ENCODE measurements at places on chromosomes 16 and 17.

GRCh38 chr17:70905796-70906195 lies 736.5 kb downstream of the KCNJ2 start:
- no peak for DNase-seq

- no peak for DNase-seq
These were observed 108.2 kb downstream of the SLC39A11 start for GRCh38 chr17:72984145-72984925.

GRCh38 chr17:61648587-61648986 lies 57.6 kb upstream of the NACA2 start:
- no peak for DNase-seq

DNA sequence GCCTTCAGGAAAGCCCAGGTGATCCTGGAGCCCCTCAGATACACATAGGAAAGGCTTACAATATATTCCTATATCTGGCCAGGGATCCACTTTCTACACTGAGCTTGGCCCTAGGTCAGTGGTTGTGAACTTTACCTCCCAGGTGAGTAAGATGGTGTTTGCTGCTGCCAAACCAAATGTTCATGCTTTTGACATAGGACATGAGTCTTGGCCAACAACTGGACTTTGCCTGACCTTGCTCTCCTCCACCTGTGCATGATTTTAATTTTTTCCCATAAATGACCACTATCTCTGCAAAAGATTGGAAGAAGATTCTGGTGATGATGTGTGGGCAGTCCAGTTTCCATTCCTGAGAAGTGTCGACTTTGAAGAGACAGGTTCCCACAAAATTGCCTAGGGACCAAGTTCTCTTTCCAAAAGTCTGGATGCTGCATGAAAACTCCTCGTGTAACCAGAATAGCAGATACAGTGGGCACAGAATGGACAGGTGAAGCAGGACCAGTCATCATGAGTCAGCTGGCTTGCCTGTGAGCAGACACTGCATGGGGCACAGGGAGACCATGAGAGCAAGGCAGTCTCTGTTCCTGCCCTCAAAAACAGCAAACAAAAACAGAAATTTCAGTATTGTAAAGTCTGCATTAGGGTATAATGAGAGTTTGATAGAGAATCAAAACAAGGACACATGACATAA lies 226.4 kb upstream of the MON1B start:
- DNase-seq: no peak

GRCh38 chr17:39972271-39972670 lies 8.3 kb upstream of the PSMD3 start:
- DNase-seq: no peak

GRCh38 chr17:76924345-76925342 lies 56.4 kb downstream of the MGAT5B start:
- DNase-seq: no peak

- no peak for DNase-seq
These were observed 144.7 kb upstream of the IRX3 start for GRCh38 chr16:54431041-54431996.

DNA sequence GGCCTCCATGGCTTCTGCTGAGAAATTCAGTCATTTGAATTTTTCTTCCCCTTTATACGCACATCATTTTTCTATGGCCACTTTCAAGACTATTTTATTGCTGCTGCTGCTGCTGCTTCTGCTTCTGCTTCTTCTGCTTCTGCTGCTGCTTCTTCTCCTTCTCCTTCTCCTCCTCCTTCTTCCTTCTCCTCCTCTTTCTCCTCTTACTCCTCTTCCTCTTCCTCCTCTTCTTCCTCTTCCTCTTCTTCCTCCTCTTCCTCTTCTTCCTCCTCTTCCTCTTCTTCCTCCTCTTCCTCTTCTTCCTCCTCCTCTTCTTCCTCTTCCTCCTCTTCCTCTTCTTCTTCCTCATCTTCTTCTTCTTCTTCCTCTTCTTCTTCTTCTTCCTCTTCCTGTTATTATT lies 22.4 kb downstream of the CPD start:
- no peak for DNase-seq

DNA sequence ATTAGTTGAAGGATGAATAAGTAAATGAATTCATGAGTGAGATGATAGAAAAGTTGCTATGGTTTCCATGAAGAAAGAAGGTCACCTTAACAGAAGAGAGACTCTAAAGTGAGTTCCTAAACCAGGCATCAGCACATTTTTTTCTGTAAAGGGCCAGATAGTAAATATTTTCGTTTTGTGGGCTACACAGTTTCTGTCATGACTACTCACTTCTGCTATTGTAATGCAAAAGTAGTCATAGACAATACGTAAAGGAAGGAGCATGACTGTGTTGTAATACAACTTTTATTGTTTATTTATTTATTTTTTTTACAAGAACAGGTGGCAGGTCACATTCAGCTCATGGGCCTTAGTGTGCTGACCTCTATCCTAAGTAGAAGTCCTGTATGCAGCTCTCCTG lies 426.1 kb upstream of the DYNLRB2 start:
- no peak for DNase-seq

- peak; percentile 69 for DNase-seq
These were observed 430 bp downstream of the AMFR start for GRCh38 chr16:56424791-56425438.

- DNase-seq: no peak
These were observed 312.5 kb upstream of the TNRC6C start for GRCh38 chr17:77646046-77646430.

DNA sequence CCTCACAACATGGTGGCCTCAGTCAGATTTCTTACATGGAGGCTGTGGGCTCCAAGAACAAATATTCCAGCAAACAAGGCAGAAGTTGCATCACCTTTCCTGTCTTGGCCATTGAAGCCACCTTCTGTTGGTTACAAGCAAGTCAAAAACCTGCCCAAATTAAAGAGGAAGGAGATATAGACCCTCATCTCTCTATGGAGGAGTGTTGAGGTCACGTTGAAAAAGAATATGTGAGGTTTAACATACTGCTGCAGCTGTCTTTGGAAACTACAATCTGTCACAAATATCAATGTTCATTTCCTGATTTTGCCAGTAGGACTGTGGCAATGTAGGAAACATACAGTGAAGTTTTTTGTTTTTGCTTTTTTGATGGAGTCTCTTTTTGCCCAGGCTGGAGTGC lies 211.4 kb downstream of the COPRS start:
- no peak for DNase-seq

DNA sequence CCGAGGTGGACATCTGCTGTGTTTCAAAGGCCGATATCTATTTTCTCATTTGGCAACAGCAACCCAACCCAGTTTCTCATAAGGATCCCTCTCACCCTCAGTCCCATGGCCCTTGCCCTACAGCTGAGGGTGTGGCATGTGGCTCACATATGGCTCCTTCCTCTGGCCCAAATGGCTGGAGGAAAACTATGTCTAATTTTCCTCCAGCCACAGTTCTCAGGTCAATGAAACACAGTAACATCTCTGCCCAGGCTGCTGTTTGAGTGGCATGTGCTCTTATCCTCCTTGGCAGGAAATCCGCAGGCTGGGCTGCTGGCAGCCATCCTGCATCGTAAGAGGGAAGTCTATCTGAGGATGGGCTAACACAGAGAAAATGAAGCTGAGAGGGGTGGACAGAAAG lies 24.1 kb downstream of the SERPINF1 start:
- DNase-seq: no peak

- no peak for DNase-seq
These were observed 3.6 kb downstream of the KCNJ2 start for GRCh38 chr17:70172923-70173322.

DNA sequence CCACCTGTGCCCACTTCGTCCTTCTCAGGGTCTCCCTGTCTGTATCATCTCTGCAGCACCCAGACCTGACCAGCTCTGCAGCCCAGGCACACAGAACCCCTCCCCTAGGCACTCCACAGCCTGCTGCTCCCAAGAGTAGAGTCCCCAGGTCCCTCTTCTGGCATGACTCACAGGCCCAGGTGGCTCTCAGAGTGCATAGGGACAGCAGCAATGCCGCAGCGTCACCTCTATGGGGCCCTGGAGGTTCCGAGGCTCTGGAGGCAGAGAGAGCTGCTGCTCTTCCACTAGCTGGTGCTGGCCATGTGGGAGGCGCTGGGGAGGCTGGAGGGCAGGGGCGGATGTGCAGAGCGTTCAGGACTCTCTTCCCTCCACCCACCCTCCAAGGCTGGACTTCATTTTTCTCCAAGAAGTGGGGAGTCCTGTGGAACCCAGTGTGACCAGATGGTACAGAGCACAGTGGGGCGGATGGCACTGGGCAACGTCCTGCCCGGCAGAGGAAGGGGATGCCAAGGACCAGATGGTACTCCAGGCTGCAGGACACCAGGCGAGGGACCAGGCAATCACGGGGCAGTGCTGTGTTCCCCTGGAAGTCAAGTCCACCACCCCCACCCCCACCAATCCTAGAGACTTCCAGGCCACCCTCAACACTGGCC lies 151.7 kb downstream of the RBFOX3 start:
- DNase-seq: no peak

GRCh38 chr16:11114366-11115164 lies 141.4 kb downstream of the SOCS1 start:
- DNase-seq: no peak

- no peak for DNase-seq
These were observed 148.9 kb downstream of the ITFG1 start for GRCh38 chr16:47311738-47312505.

DNA sequence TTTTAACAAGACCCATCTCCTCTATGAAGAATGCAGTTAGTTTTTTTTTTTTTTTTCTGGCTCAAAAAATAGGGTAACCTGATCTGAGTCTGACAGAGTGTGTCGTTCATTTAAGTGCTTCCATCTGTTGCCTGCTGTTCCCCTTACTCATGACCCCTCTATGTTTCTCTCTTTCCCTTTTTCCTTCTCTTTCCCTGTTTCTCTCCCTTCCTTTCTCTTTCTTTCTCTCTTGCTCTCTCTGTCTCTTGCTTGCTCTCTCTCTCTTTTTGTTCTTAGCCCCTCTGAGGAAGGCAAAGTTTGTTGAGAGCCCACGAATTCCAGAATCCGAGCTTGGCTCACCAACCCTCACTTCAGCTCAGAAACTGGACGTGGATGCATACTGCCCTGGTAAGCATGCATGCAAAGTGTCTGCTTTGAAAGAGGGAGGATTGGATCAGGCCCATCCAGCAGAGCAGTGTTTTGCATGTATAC lies 185.0 kb downstream of the TANC2 start:
- DNase-seq: peak; percentile 53

GRCh38 chr17:29749045-29749825 lies 126.5 kb upstream of the CORO6 start:
- no peak for DNase-seq

GRCh38 chr16:30040221-30040620 lies 9.2 kb upstream of the TLCD3B start:
- DNase-seq: no peak

DNA sequence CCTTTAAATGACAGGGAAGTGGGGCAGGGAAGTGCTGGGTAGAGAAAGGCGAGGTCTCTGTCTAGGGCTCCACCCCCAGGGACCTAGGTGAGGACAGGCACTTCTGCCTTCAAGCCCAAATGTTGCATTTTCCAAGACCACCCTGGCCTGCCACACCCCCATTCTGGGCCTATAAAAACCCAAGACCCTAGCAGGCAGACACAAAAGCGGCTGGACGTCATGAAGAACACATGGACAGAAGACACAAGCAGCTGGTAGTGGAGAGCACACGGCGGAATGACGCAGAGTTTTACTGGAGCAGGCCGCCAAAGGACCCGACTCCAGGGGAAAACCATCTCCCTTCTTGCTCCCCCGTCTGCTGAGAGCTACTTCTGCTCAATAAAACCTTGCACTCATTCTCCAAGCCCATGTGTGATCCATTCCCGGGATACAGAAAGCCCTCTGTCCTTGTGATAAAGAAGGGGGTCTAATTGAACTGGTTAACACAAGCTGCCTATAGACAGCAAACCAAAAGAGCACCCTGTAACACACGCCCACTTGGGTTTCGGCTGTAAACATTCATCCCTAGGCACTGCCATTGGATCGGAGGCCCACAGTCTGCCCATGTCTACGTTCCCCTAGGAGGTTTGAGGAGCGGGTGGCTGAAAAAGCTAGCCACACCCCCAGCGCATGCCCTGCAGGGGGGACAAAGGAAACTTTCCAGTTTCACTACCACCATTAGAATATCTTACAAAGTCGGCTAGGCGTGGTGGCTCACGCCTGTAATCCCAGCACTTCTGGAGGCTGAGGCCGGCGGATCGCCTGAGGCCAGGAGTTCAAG lies 622.2 kb upstream of the SALL1 start:
- DNase-seq: no peak

GRCh38 chr16:48629531-48629930 lies 19.6 kb upstream of the N4BP1 start:
- DNase-seq: no peak

DNA sequence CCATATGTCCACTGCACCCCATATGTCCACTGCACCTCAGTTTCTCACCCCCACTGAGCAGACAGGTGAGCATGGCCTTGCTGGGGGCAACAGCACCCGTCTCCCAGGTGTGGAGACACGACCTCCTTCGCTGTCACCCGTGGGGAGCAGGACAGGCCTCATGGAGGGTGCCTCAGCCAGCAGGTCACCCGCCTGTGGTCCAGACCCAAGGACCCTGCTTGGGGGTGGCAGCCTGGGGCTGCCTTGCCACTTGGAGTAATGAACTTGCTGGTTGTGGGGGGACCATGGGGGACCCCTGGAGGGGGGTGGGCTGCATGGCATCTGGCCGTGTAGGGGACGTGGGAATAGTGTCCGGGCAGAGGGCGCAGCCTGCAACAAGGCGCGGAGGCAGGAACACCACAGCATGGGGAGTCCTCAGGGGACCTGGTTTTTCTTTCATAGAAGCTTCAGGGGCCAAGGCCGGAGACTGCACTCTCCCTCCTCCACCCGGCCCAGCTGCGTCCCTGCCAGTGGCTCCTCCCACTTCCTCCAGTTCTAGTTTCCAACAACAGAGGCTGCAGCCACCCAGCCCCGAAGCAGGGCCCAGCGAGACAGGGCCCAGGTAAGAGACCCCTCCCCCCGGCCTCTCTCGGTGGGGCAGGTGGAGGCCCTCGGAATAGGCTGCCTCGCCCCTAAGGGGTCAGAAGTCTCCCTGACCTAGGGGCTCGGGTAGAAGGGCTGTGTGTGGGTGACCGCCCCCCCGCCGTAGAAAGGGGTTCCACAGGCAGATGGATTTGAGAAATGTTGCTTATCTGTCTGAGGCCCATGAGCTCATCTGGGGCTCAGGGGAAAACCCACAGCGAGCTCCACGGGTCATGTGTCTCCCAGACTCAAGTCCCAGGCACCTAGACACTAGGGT lies at the start of gene NHLRC4:
Gene NHLRC4, plus strand, starts transcription at position 531 of the 898 bp plus-strand sequence. CDS start 1,043 bp downstream, outside the sequence.
- DNase-seq: peak; percentile 71

- DNase-seq: peak; percentile 86
These were observed 48.7 kb upstream of the WSB1 start for GRCh38 chr17:27245230-27245696.

GRCh38 chr17:1232786-1233185 lies 37.5 kb upstream of the BHLHA9 start:
- DNase-seq: no peak
